ENCODE measurements at places on chromosomes 1 and 21.

DNA sequence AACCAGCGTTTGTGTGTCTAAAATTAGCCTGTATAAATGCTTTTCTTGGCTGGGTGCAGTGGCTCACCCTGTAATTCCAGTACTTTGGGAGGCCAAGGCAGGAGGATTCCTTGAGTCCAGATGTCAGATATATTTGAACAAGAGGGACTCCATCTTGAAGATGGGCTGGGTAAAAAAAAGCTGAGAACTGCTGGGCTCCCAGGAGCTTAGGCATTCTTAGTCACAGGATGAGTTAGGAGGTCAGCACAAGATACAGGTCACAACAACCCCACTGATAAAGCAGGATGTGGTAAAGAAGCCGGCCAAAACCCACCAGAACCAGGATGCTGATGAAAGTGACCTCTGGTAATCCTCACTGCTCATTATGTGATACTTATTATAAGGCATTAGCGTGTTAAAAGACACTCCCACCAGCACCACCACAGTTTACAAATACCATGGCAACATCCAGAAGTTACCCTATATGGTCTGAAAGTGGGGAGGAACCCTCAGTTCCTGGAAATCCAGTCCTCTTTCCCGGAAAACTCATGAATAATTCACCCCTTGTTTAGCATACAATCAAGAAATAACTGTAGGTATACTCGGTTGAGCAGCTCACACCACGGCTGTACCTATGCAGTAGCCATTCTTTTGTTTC, 36.2 kb upstream of the ZNF496 start:
- no peak for DNase-seq

GRCh38 chr1:211066781-211067384, 67.1 kb downstream of the KCNH1 start:
- no peak for DNase-seq

DNA sequence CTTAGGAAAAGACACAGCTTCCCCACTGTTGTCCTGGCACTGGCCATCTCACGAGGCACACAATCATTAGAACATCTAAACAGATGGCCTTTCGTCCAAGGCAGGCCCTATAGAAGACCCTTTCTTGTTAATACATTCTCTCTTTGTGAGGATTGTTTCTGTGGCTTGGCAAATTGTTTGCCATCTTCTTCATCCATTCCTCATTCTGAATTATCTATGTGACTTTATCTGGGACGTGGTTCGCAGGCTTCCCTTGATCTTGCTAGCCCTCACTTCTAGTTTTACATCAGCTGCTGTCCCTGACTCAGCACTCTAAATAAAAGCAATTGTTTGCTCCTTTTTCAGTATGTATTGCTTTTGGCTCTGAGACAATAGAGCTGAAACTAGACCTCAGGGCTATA, 101.1 kb upstream of the ZC3H11B start:
- DNase-seq: peak; percentile 16

DNA sequence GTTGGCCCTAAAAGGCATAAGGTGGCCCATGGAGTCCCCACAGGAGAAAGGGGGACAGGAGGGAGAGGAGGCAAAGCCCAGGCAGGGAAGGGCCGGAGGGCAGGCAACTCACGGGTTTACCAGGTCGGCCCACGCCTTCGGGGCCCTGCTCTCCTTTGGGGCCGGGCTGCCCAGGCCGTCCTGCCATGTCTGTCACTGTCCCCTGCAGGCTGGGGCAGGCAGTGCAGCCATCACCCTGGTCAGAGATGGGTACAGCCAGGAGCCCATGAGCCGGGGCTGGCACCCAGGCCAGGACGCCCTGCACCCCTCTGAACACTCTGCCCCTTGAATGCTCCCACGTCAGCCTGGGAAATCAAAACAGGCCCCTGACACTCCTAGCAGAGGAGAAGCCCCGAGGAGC, 19.8 kb downstream of the COL16A1 start:
- no peak for DNase-seq

GRCh38 chr21:19034041-19034440, 630.5 kb upstream of the TMPRSS15 start:
- DNase-seq: no peak

DNA sequence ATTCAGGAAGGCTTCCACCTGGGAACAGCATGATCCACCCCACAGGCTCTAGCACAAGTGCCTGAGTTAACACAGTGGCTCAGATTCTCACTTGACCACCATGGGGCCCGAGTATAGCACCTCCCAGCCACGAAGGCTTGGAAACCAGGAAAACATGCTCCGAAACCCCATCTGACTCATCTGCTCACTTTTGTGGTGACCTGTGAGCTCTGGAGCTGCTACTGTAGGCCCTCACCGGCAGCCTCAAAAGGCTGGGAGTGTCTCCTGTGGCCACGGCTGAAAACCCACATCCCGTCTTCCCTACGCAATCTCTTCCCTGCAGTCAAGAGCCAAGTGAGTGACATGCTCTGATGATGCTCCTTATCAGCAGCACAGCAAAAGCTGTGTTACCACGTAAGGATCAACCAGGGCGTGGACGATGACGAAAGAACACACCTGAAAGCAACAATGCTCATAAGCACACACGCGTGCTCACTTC, 81.4 kb downstream of the TGFBR3 start:
- DNase-seq: no peak

DNA sequence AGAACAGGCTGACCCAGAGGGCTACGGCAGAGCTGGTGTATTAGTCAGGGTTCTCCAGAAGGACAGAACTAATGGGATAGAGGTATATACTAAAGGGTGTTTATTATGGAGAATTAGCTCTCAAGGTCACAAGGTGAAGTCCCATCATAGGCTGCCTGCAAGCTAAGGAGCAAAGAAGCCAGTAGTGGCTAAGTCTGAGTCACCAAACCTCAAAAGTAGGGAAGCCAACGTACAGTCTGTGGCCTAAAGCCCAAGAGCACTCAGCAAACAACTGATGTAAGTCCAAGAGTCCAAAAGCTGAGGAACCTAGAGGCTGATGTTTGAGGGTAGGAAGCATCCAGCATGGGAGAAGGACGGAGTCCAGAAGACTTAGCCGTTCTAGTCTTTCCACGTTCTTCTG, 179.2 kb downstream of the BACH1 start:
- no peak for DNase-seq

DNA sequence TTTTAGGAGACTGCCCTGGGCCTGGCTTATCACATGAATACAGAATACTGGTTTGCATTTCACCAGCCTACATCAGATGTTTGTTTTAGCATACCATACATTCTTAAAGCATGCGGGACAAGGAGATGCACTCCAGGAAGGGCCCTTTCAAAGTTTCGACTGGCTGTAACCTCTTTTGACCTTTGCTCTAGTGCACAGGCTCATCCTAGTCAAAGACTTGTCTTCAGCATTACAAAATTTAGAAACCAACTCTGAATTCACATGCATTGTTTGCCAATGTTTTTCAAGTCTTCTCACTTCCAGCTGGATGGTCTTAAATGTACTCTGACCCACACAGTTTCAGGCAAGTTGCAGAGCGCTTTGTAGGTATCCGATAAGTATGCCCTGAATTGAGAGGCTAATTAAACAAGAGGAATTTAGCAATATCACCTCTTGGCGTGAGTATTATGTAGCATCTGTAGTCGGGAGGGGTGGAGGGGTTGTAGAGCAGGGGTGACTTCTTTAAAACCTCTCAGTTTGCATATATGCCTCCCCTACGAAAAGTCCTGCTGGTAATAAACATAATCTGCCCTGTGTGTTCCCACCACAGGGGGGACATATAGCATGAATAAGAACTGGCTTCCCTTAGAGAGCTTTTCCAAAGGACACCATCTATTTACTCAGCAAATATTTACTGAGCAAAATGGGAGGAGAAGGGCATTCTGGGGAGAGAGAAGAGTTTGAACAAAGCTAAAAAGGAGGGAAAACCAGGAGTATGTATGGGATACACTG, 24.4 kb upstream of the AHCYL1 start:
- DNase-seq: peak; percentile 86

DNA sequence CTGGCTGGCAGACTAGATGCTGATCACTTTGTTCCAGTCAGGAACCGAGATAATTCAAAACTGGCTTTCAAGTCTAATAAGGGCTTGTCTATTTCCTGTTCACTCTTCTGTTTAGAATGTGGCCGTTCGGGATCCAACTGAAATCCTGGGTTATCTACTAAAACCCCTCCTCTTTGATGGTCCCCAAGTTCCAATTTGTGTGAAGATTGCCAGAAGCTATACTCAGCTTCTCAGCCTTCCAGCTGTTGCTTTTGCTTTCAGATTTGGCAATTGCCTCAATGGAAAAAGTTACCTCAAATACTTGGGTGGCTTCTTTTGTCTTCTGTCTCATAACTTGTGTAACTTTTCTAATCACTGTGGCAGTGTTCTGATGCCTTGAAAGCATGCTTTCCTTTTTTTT, 43.7 kb downstream of the BTBD8 start:
- no peak for DNase-seq

DNA sequence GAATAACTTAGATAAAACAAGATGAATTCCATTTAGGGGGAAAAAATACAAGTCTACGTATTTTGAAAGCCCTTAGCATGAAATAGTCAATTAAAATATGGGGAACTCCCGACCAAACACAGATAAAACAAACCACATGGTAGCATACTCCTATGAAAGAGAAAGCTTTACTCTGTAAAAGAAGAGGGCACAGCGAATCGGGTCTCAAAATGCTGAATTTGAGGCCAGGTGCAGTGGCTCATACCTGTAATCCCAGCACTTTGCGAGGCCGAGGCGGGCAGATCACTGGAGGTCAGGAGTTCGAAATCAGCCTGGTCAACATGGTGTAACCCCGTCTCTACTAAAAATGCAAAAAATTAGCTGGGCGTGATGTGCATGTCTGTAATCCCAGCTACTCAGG, 116.9 kb upstream of the TIAM1 start:
- no peak for DNase-seq

- no peak for DNase-seq
Measured at GRCh38 chr1:1309251-1310108, 1.1 kb downstream of the PUSL1 start.

DNA sequence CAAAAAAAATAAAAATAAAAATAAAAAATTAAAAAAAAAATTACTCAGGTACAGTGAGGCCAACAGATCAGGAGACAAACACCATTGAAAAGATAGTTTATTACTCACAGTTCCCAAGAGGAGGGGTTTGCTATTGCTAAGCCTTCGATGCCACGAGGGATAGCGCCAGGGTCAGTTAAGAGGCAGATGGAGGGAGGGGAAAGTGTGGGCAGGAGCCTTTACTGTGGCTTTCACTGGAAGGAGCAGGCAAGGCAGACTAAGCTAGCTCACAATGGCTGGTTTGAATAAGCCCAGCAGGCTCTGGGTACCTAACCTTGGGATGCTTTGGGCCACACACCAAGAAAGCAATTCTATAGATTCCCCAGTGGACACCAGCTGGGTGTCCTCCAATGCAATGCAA, 12.7 kb upstream of the RNF187 start:
- no peak for DNase-seq

DNA sequence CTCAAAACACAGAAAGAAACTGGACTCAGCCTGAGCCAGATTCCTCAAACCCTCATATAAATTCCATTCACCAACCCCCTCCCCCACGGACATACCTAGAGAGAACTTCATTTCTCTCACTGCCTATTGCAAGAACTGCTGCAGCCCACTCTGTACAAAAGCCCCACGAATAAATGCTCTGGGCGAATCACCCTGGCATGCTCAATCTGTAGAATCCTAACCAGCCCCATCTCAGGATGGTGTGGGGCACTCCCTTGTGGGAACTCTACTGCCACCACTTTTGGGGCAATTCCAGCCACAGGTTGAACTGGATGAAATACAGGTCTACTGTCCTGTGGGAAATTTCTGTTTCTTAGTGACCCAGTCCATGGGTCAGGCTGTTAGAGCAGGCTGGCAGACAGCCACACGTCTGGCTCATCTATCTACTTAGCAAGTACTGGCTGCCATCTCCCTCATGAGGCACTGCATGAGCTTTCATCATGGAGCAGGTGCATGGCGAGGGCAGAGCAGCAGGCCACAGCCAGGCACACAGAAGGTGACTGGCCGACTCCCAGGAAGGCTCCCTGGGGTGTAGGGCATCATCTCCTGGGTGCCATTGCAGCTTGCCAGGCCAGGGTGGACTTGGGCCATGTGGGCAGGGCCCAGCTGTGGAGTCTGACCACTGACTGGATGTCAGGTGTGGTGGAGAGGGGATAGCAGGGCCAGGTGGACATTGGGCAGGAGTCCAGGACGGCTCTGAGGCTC, 1.6 kb upstream of the C1orf35 start:
- DNase-seq: no peak

DNA sequence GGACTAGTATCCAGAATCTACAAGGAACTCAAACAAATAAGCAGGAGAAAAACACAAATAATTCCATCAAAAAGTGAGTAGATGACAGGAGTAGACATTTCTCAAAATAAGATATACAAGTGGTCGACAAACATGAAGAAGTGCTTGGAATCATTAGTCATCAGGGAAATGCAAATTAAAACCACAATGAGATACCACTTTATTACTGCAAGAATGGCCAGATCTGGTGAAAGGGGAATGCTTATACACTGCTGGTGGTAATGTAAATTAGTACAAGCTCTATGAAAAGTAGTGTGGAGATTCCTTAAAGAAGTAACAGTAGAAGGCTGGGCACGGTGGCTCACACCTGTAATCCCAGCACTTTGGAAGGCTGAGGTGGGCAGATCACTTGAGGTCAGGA, 73.8 kb downstream of the POU2F1 start:
- no peak for DNase-seq

DNA sequence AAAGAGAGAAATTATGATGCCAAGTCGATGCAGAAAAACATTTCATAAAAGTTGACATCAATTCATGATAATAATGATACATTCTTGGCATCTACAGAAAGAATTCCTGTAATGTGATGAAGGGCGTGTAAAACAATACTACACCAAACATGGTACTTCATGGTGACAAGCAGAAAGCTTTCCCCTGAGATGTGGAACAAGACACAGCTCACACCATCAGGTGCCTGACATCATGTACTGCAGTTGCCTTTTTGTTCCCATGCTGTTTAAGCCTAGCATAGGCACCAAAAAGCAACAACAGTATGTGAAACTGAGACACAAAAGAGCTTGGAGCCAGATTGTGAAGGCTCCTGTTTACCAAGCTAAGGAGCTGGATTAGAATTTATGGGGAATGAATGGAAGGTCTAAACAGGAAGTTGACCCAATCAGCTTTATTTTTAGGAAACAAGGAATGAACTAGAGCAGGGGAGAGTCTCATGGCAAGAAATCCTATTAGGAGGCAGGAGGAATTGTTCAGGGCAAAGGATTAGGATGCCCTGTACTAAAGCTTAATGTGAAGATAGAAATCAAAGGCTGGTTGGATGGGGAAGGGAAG, 67.2 kb downstream of the SYDE2 start:
- no peak for DNase-seq

GRCh38 chr1:150257624-150258585, at the start of gene CA14:
CA14 (plus strand) TSS chr1:150257774; CDS start chr1:150258129, 355 bp downstream.
- no peak for DNase-seq

- no peak for DNase-seq
Measured at GRCh38 chr1:201383647-201384405, 6.3 kb upstream of the TNNT2 start.
